Gastrocnemius medialis (tissue), 4 donors: ENCODE measurements at places on chromosomes 5 and 9. TPM values are rescaled to one million over a fixed set of nuclear protein-coding genes. Genes with fewer than 3 reads are reported as not detected.
A peak's percentile ranks its signal among the peaks of the same experiment; 100 is the strongest.

GPX8 gene
- total RNA-seq: 2.8 TPM

GCNT1 gene
- 5.0 TPM for total RNA-seq

PDE6A gene
- total RNA-seq: not detected

ADRA1B gene
- total RNA-seq: 1.9 TPM

OR1Q1 gene
- total RNA-seq: not detected

PCDHGA9 gene
- 1.1 TPM for total RNA-seq

IFNE gene
- total RNA-seq: not detected

FRRS1L gene
- not detected for total RNA-seq

CXCL14 gene
- 19.3 TPM for total RNA-seq

DNA sequence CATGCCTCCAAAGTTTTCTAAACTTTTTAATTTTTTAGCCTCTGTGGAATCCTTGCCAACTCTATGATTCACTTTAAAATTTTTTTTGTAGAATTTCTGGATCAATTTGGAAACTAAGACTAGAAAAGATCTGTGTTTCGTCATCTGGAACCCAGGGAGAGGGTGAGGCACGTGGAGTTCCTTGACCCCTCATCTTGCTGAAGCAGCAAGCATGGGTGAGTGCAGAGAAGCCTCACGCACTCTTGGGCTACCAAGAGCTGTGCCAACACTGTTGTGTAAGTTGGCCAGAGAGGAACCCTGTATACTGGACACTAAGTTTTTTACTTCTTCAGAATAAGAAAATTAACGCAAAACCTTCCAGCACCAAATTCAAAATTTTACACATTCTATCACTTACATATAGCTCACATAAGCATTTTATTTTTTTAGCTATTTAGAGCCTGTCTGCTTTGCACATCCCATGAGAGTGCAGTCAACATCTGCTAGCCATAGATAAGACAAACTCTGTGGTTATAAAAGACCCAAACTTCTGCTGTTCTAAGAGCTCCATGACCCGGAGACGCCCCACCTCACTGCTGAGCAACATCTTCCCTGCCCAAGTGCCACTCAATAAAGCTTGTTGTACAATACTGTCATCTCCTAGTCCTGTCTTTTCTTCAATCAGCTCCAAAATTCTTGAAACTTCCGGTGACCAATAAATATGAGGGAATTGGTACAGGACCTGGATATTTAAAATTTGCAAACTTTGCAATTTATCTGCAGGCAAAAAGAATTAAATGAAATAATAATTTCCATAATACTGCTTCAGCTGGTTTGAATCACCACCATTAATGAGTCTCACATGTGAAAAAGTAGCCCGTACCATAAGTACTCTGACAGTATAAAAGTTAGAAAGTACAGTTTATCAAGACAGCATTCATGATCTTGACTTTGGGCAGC lies 69.7 kb upstream of the ADCY2 start:
- DNase-seq: peak; percentile 6
- H3K4me1 ChIP-seq: no peaks in the 10 kb centered on the region
- H3K27me3 ChIP-seq: no peaks in the 10 kb centered on the region
- no peak overlapping the region for H3K4me3 ChIP-seq

DNA sequence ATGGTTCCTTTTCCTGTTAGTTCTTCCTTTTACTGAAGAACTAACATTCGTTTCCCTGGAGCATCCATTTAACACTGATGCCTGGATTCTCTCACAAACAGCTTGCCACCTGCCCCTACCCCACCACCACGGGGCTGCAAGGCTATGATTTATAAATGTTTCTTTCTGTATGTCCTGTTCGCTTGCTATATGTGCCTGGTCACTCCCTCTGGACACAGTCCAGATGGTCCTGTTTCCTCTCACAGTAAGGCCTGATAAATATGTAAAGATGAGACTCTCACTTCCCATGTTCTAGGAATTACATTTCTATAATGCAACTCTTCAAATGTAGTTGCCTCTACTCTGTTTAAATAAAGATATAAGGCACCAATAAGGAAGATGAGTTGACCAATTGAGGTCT lies 146.4 kb upstream of the SHB start:
- DNase-seq: no peak
- no peak overlapping the region for H3K4me3 ChIP-seq
- H3K36me3 ChIP-seq: no peaks in the 10 kb centered on the region
- H3K27ac ChIP-seq: no peak overlapping the region
- no peaks in the 10 kb centered on the region for H3K27me3 ChIP-seq

GRCh38 chr9:89305868-89306267 lies 5.1 kb upstream of the CKS2 start:
- H3K36me3 ChIP-seq: no peaks in the 10 kb centered on the region
- peak overlapping the region; percentile 80 for H3K27ac ChIP-seq
- H3K4me1 ChIP-seq: peaks cover 13% of the 10 kb centered on the region
- no peak overlapping the region for H3K4me3 ChIP-seq
- DNase-seq: no peak

- no peak for DNase-seq
- no peak overlapping the region for H3K27ac ChIP-seq
- no peaks in the 10 kb centered on the region for H3K4me1 ChIP-seq
- no peak overlapping the region for H3K4me3 ChIP-seq
- H3K36me3 ChIP-seq: no peaks in the 10 kb centered on the region
These were observed 9.8 kb upstream of the FTMT start for GRCh38 chr5:121841892-121842291.

GRCh38 chr9:112059145-112059965 lies 115.7 kb downstream of the SUSD1 start:
- no peak overlapping the region for H3K4me3 ChIP-seq
- no peak for DNase-seq
- H3K36me3 ChIP-seq: no peaks in the 10 kb centered on the region
- H3K27ac ChIP-seq: peak overlapping the region; percentile 72
- H3K27me3 ChIP-seq: no peaks in the 10 kb centered on the region
- peaks cover 15% of the 10 kb centered on the region for H3K4me1 ChIP-seq

DNA sequence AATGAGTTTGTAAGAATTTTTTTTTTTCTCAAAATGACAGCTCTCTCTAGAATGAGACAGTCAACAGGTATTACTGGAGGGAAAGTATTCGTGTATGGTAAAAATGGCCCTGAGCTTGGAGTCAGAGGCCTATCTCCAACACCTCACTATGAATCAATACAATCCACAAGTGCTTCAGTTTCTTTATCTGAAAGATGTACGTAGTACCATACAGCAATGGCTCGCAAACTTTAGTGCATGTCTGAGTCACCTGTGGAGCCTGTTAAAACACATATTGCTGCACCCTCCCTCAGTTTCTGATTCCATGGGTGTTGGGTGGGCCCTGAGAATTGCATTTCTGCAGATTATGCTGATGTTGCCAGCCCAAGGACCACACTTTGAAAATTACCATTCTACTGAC lies 44.6 kb downstream of the DMRT2 start:
- no peak overlapping the region for H3K27ac ChIP-seq
- no peak for DNase-seq
- H3K4me3 ChIP-seq: no peak overlapping the region
- no peaks in the 10 kb centered on the region for H3K36me3 ChIP-seq

DNA sequence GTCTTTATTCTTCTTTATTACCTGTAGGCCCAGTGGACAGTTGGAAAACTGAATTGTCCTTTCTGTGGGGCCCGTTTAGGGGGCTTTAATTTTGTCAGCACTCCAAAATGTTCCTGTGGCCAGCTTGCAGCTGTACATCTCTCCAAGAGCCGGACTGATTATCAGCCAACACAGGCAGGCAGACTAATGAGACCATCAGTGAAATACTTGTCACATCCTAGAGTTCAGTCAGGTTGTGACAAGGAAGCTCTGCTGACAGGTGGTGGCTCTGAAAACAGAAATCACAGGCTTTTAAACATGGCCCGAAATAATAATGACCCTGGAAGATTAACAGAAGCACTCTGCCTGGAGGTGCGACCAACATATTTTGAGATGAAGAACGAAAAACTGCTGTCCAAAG lies 47.9 kb downstream of the RNF180 start:
- no peak for DNase-seq
- H3K36me3 ChIP-seq: no peaks in the 10 kb centered on the region
- no peak overlapping the region for H3K27ac ChIP-seq
- H3K4me1 ChIP-seq: no peaks in the 10 kb centered on the region
- no peak overlapping the region for H3K4me3 ChIP-seq
- H3K27me3 ChIP-seq: no peaks in the 10 kb centered on the region

- H3K4me3 ChIP-seq: peak overlapping the region; percentile 47
- H3K36me3 ChIP-seq: no peaks in the 10 kb centered on the region
- peaks cover 9% of the 10 kb centered on the region for H3K4me1 ChIP-seq
- H3K27me3 ChIP-seq: peaks cover 4% of the 10 kb centered on the region
These were observed 16.6 kb upstream of the EGFL7 start for GRCh38 chr9:136645903-136646754.

DNA sequence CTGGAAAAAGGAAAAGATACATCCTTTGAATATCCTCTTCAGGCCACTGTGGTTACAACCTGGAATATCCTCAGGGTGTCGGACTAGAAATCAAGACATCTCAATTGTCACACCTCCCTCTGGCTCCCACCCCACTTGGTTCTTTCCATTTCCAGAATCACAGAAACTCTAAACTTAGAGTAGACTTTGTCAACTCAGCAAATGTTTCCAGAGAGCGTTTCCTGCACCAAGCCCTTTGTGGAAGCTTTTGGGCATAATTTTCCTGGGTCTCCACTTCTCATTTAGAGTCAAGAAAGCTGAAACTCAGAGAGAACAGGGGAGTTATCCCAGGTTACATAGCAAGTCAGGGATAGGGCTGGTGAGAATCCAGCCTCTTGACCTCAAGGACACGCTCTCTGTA lies 108.8 kb downstream of the ASTN2 start:
- H3K27me3 ChIP-seq: no peaks in the 10 kb centered on the region
- no peak overlapping the region for H3K27ac ChIP-seq
- no peaks in the 10 kb centered on the region for H3K36me3 ChIP-seq
- H3K4me3 ChIP-seq: no peak overlapping the region
- H3K4me1 ChIP-seq: no peaks in the 10 kb centered on the region

- no peak overlapping the region for H3K4me3 ChIP-seq
- no peaks in the 10 kb centered on the region for H3K27me3 ChIP-seq
- no peaks in the 10 kb centered on the region for H3K4me1 ChIP-seq
- DNase-seq: no peak
- H3K27ac ChIP-seq: no peak overlapping the region
- H3K36me3 ChIP-seq: no peaks in the 10 kb centered on the region
These were observed 32.1 kb upstream of the RICTOR start for GRCh38 chr5:39106322-39106721.

DNA sequence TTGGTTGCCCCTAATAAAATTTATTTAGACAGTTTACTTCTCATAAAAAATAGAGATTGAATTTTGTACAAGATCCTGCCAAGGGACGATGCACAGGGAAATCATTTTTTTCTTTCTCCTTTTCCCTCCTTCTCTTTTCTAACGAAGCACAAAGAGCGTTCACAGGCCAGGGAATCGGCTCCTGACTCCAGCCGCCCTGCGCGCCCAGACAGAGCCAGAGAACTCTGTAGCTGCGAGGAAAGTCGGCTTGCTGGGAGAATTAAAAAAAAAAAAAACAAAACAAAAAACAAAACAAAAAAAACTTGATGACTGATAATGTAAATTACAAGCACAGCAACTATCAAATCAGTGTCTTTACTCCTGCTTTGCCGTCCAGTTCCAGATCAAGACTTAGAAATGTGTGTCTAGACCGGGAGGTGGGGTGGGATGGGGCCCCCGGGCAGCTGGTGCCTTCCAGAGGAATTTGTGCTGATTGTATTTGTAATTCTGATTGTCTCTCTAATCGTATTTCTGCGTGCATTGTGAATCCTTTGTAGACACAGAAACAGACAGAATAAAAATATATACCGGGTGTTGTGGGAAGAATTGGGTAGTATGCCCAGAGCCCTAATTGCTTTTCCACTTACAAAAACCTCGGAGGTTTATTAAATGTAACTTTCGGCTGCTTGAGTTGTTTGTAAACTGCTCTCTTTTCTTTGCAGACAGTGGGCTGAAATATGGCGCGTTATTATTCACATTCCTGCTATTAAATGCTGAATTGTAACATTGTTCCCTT lies 3.6 kb upstream of the OTP start:
- H3K4me1 ChIP-seq: peaks cover 29% of the 10 kb centered on the region
- no peak overlapping the region for H3K27ac ChIP-seq
- no peak overlapping the region for H3K4me3 ChIP-seq
- H3K27me3 ChIP-seq: peaks cover 78% of the 10 kb centered on the region
- DNase-seq: no peak
- no peaks in the 10 kb centered on the region for H3K36me3 ChIP-seq

DNA sequence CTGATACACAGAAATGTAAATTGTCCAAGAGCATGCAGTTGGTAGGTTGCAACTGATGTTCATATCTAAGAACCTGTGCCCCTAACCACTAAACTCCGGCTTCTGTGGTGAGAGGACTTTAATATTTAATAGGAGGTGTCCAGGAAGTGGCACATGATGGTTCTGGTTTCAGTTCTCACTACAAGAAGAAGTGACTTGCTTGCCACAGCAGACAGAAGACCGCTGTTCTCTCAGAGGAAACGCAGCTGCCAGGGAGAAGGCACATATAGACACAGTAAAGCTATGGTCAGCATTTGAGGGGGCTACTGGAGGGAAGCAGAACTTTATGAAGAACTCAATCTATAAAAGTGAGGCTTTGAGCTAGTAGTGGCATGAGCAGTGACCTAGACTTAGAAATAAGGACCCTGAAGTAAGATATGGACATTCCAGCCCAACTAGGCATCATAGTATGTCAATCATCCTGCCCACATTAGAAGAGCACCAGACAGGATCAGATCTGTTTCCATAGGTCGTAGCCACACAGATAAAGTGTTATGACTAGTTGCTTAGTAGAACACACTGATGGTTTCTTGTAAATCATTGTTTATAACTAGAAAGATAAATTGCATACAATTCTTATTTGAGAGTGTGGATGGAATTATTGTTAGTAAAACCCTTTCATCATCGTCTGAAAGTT lies 36.4 kb upstream of the DAB2 start:
- peaks cover 4% of the 10 kb centered on the region for H3K4me1 ChIP-seq
- no peaks in the 10 kb centered on the region for H3K36me3 ChIP-seq
- no peak overlapping the region for H3K27ac ChIP-seq
- H3K27me3 ChIP-seq: no peaks in the 10 kb centered on the region

GRCh38 chr9:33051144-33051543 lies 25.3 kb downstream of the SMU1 start:
- no peaks in the 10 kb centered on the region for H3K27me3 ChIP-seq
- H3K4me3 ChIP-seq: no peak overlapping the region
- no peak overlapping the region for H3K27ac ChIP-seq
- H3K4me1 ChIP-seq: no peaks in the 10 kb centered on the region
- H3K36me3 ChIP-seq: peaks cover 78% of the 10 kb centered on the region

GRCh38 chr9:22447618-22448305 lies 1.1 kb downstream of the DMRTA1 start:
- no peaks in the 10 kb centered on the region for H3K27me3 ChIP-seq
- no peaks in the 10 kb centered on the region for H3K36me3 ChIP-seq
- peak overlapping the region; percentile 79 for H3K27ac ChIP-seq
- no peak for DNase-seq
- H3K4me1 ChIP-seq: peaks cover 14% of the 10 kb centered on the region

- no peaks in the 10 kb centered on the region for H3K36me3 ChIP-seq
- no peak overlapping the region for H3K27ac ChIP-seq
- no peak overlapping the region for H3K4me3 ChIP-seq
- no peaks in the 10 kb centered on the region for H3K27me3 ChIP-seq
- no peaks in the 10 kb centered on the region for H3K4me1 ChIP-seq
- DNase-seq: no peak
These were observed 45.5 kb upstream of the MPDZ start for GRCh38 chr9:13324988-13325387.
